ENCODE measurements at places on chromosomes 2 and 18. TPM values are rescaled to one million over a fixed set of nuclear protein-coding genes. Genes with fewer than 3 reads are reported as not detected.

The PCARE gene
- total RNA-seq = not detected

The HOXD13 gene
- total RNA-seq = 10.6 TPM

DNA sequence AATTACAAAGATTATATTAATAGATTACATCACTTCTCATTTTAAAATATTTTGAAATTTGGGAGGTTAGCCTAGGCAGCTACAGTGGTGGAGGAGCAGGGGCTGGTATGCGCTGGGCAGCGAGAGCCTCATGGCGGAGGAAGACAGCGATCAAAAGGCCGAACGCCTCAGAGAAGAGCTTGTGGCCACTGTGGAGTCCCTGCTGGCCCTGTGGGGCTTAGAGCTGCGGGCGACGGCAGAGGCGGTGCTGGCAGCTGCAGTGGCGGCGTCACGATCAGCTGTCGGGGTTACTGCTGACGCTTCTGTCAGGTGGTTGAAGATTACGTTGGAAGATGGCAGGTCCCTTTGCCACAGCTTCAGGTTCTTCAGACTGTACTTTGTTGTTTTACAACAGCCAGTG lies 87.4 kb downstream of the ROCK2 start:
- no peak for DNase-seq
- H3K27me3 ChIP-seq = no peaks in the 10 kb centered on the region
- H3K4me1 ChIP-seq = peaks cover 3% of the 10 kb centered on the region
- no peak overlapping the region for H3K27ac ChIP-seq
- H3K36me3 ChIP-seq = no peaks in the 10 kb centered on the region

- DNase-seq = no peak
- H3K4me3 ChIP-seq = no peak overlapping the region
- H3K27ac ChIP-seq = no peak overlapping the region
- no peaks in the 10 kb centered on the region for H3K36me3 ChIP-seq
- H3K27me3 ChIP-seq = no peaks in the 10 kb centered on the region
Measured at GRCh38 chr2:148218326-148219075, 197.6 kb downstream of the MBD5 start.

- no peak overlapping the region for H3K4me3 ChIP-seq
- DNase-seq = no peak
- no peaks in the 10 kb centered on the region for H3K27me3 ChIP-seq
- no peaks in the 10 kb centered on the region for H3K36me3 ChIP-seq
- H3K27ac ChIP-seq = no peak overlapping the region
Measured at GRCh38 chr2:63736354-63736753, 105.3 kb upstream of the UGP2 start.

DNA sequence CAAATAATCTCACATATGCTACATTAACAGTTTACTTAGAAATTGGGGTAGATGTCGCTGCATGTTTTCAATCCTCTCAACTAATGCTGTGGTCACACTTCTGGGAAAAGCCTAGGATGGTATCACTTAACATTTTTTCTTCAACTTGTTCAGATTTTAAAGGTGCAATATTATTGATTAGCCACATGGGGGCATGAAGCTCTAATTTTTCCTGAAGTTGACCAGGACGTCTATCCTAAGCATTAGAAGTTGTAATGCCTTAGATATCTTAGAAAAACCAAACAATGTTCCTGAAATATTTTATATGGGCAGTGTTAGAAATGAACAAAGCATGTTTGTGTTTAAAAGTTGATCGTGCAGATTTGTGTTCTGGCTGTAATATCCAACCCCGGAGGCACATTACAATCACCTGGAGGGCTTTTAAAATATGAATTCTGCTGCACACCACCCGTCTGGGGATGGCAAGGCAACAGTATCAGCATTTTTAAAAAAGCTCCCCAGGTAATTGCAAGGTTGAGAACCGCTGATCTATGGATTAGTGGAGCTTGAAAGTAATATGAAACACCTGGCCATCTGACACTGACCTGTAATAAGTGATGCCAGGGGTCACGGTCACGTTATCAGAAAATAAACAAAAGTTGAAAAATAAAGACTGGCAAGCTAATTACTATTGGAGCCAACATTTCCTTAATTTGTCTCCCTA lies 100.5 kb upstream of the LMAN1 start:
- H3K27ac ChIP-seq = no peak overlapping the region
- no peaks in the 10 kb centered on the region for H3K36me3 ChIP-seq
- H3K4me3 ChIP-seq = no peak overlapping the region
- H3K4me1 ChIP-seq = no peaks in the 10 kb centered on the region

The GCG gene
- total RNA-seq = not detected

Measured in prostate gland (tissue), 2 donors.